ENCODE measurements at places on chromosomes 1 and 21.

DNA sequence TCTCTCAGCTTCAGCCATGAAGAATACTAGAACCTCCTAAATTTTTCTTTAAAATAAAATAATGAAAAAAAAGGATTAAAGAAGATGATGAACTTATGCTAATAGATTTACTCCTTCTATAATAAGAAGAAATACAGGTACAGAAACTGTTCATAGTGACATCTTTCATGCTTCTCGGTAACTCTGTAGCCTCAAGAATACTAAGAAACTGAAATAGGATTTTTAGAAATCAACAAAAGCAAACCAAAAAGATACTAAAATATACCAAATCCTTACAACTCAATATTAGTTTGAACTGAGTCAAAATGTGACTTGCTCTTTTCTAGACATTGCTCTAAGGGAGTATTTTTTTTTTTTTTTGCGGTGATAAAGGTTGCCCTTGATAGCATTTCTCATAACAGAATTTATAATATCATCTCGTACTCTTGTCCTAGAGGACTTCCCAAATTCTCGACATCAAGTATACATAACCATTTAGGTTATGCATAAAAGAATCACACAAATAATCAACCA, 42.8 kb downstream of the ZZZ3 start:
- no peak for DNase-seq

GRCh38 chr1:221644145-221644448, 97.8 kb downstream of the DUSP10 start:
- DNase-seq = no peak

DNA sequence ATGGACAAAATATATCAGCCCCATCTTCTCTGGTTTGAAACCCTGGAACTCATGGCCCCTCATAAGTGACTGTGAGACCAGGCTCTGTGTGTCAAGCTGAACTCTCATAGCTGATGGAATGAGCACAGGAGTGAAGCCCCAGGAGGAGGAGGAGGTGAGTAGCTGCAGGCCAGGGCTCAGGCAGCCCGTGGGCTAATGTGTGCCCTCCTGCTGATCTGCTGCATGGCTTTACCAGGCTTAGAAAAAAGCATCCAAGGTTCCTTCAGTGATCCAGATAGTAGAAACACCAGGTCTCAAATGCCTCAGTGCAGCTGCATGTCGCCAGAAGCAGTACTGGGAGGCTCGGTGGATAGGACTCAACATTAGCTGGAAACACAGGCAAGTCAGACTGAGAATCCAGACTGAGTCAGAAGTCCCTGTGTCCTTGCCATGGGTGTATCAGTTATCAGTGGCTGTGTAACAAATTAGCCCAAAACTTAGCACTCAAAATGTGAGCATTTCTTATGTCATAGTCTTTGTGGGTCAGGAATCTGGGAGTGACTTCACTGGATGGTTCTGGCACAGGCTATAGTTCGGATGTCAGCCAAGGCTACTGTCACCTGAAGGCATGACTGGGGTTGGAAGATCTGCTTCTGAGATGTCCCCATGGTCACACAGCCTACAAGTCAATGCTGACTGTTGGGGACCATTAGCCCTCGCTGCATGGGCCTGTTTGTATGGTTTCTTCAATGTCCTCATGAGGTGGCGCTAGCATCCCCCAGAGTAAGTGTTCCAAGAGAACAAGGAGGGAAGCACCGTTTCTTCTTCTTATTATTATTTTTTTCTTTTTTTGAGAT, 255.4 kb upstream of the IRF2BP2 start:
- DNase-seq = no peak

GRCh38 chr1:41323243-41323642, 38.0 kb upstream of the FOXO6 start:
- no peak for DNase-seq

DNA sequence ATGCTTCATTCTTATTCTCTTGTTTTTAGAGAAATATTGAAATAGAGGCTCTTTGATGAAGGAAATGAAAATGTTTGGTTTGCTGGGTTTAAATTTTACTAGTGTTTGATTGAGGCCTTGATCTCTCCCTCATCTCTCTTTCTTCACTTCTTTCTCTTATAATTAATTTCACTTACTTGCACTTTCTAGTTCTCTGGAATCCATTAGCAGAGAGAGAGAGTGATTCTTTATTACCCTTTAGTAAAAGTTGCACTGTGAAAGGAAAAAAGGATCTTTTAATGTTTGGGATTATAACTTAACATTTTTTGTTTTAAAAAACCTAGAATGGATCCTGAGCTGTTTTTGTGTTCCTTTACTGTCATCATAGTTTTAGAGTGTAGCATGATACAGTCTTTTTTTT, 12.2 kb downstream of the RPRD2 start:
- no peak for DNase-seq

GRCh38 chr1:219330669-219331068, 157.0 kb downstream of the LYPLAL1 start:
- DNase-seq = no peak

DNA sequence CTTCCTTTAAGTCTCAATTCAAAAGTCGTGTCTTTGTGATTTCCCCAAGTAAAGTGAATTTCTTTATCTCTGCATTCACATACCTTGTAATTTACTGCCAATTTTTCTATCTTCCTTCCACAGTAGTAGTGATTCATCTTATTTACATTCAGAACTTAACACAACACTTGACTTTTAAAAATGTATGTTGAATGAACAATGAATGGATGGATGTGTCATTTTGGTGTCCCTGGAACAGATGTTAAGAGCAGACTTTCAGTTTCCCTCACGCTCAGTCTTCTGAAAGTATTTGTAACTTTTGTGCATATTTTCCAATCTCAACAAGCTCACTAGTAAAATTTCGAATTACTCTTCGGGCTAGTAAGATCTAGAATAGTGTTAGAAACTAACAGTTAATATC, 352.0 kb downstream of the HHIPL2 start:
- DNase-seq = no peak

- no peak for DNase-seq
Observed at GRCh38 chr1:108314815-108315214, 70.9 kb upstream of the NBPF4 start.

GRCh38 chr1:234199476-234200127, 173.7 kb upstream of the COA6 start:
- DNase-seq = no peak

- DNase-seq = no peak
Observed at GRCh38 chr1:110083061-110083865, 12.8 kb upstream of the ALX3 start.

Measured in activated CD4-positive, CD25-positive, alpha-beta regulatory T cell (primary cell).